ENCODE measurements at places on chromosomes 5 and 9.

GRCh38 chr5:136020001-136020382 is 8.8 kb upstream of the TGFBI start:
- DNase-seq = no peak

GRCh38 chr5:34599471-34600117 is 56.5 kb upstream of the RAI14 start:
- DNase-seq = no peak

- no peak for DNase-seq
These were observed 198.8 kb downstream of the MAPKAP1 start for GRCh38 chr9:125508249-125508648.

GRCh38 chr5:146815411-146815810 is 63.1 kb downstream of the PPP2R2B start:
- no peak for DNase-seq

- no peak for DNase-seq
These were observed 252.2 kb downstream of the NR2F1-AS1 start for GRCh38 chr5:93328833-93329232.

DNA sequence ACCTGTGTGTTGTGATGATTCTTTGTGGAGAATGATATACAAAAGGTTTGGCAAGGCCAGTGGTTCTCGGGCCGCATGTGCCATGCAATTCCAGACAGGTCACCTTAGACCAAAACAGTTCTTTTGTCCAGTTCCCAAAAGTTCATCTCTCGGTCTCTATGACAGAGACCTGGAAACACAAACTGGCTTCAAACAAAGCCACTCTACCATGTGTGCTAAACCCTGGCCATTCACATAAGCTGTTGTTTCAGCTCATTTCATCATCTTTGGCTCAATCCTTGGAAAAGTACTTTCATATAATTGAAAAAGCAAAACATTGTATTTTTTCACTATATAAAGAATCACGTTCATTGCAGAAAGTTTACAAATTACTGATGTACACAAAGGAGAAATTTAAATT is 210.5 kb upstream of the SEMA6A start:
- no peak for DNase-seq

GRCh38 chr5:136046246-136046645 is 17.5 kb downstream of the TGFBI start:
- DNase-seq = no peak

- peak; percentile 63 for DNase-seq
These were observed 90.6 kb downstream of the LMX1B start for GRCh38 chr9:126704157-126704891.

- no peak for DNase-seq
These were observed 7.9 kb upstream of the MED10 start for GRCh38 chr5:6386271-6386670.

- no peak for DNase-seq
These were observed 138.0 kb upstream of the EFNA5 start for GRCh38 chr5:107808671-107809137.

- DNase-seq = no peak
These were observed 215.0 kb upstream of the TAS2R1 start for GRCh38 chr5:9845185-9845584.

DNA sequence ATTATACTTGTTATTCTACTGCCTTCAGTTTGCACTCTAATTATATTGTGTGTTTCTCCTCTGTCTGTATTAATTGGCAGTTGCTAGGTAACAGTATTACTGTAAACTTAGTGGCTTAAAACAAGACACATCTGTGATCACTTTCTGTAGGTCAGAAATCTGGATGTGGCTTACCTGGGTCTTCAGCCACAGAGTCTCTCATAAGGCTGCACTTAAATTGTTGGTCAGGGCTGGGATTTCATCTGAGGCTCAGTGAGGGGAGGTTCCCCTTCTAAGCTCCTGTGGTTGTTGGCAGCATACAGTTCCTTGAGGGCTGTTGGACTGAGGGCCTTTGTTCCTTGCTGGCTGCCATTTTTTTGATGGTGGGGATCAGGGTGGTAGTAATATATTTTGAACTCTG is 68.8 kb downstream of the SLC44A1 start:
- DNase-seq = no peak

DNA sequence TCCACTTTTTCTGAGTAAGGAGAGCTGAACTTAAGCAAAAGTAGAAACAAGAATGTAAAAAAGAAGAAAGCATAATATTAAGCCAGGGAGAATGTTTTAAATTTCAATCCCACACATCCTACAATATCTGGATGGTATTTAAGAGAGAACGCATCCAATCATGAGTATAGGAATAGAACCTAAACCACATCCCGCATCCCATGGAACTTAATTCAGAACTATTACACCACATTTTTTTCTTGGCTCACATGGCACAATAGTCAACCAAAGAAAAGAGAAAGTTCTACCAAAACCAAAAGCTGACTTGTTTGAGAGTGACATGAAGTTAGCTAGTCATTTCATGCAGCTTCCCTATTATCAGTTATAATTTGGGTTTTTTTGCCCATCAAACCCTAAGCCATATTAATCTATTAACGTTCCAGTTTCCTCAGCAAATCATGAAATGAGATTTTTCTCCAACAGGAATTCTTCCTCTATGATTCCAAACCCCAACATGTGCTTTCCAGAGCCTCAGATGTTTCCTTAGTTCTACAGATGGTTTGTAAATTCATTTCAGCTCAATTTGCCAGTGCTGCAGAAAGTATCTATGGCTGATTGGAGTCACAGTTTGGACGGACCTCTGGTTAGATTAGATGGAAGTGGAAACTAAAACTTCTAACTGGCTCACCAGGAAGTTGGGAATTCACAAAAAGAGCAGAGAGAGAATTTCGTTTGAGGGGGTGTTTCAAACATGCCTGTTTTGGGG is 22.5 kb downstream of the ADAMTSL1 start:
- no peak for DNase-seq
